ENCODE measurements at places on chromosomes 4 and X.

DNA sequence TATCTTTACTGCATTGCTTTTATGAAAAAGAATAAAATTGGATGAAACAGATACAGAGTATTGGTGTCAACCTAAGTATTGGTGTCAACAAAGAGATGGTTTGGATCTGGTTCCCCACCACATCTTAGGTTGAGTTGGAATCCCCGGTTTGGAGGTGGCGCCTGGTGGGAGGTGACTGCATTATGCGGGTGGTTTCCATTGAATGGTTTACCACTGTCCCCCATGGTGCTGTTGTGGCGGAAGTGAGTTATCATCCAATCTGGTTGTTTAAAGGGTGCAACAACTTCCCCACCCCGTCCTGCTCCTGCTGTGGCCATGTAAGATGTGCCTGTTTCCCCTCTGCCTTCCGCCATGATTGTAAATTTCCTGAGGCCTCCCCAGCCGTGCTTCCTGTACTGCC is 52.8 kb upstream of the CD99 start:
- DNase-seq = no peak

- no peak for DNase-seq
These were observed 76.0 kb upstream of the SRD5A3 start for GRCh38 chr4:55269995-55270394.

DNA sequence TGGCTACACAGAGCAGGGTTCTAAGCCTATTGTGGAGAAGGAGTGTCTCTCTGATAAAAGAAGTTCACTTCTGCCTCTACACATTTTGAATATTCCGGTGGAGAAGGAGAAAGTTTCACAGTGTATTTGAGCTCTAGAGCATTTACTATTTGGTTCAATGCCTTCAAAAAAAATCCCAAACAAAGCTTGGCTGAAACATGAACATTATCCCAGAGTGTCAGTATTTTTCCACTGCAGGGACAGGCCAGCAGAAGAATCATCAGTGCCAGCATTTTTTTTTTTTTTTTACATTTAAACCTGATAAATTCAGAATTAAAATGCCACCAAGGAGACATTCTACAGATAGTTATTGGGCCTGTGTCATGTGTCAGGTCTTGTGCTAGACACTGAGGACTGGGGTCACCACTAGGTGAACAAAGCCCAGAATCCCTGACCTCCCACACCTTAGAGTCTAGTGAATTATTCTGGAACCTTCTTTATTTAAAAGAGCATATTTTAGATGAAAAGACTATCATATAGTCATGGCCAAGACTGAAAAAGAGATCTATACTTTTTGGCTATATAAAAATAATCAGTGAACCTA is 48.0 kb upstream of the NAP1L5 start:
- DNase-seq = no peak

DNA sequence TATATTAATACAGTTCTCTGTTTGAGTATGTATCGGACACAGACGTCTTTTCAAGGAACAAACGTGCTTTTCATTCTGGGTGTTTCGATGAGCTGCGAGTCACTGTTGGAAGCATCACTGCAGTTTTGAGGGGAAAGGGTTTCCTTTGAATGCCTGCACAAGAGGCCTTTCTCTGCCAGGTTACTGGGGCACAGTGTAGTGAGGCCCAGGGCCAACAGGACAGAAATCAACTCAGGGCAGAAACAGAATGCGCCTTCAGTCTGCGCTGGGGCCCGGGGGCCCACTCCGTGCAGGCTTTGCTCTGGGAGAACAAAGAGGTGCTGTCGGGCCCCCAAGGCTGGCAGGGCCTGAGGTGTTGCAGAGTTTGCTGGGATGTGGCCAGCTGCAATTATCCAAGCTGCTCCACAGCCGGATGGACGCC is 2.3 kb upstream of the PPP2R3B start:
- DNase-seq = no peak

DNA sequence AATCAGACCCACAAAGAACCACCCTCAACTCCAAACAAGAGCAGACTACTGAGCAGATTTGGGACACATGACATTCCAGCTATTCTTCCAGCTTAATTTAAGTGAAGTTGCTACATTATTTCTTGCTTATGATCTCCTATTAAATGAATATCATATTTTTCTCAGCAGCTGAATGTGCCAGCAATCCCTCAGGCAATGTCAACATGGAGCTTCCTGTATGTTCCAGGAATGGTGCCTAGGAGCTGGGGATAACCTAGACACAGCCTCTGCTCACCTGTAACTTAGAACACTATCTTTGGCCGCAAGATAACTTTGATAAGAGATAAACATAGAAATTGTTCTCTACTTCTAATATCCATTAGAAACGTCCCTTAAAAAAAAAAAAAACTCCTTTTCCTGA is 274.4 kb upstream of the RASGEF1B start:
- no peak for DNase-seq

DNA sequence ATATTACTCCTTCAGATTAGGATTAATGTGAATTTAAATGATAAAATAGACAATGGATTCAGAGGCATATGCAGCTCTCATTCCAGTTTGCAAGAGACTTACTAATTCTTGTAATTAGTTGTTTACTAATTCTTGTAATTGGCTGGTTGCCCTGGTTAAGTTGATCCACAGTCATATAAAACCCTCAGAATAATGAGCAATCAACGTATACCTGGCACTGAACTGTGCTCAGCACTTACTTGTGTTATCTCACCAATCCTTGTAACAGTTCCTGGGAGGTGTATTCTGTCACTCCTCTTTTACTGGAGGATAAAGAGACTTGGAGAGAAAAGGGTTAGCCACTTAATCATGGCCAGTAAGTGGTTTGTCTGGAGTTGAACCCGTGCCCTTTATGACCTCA is 10.5 kb downstream of the HERC5 start:
- no peak for DNase-seq

DNA sequence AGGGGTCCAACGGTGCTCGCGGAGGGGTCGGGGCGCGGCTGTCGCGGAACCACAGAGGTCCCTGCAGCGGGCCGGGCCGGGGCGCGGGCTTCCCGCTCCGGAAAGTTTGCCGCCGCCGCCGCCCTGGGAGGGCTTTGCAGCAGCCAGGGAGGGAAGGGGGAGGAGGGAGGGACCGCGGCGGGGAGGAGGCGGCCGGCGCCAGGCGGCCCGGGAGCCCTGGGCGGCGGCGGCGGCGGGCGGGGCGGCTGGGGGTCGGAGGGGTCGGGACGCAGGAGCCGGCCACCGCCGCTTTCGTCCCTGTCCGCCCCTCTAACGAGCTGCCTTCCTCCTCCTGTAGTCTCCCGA is 375 bp downstream of the FGFR3 start:
- DNase-seq = no peak

DNA sequence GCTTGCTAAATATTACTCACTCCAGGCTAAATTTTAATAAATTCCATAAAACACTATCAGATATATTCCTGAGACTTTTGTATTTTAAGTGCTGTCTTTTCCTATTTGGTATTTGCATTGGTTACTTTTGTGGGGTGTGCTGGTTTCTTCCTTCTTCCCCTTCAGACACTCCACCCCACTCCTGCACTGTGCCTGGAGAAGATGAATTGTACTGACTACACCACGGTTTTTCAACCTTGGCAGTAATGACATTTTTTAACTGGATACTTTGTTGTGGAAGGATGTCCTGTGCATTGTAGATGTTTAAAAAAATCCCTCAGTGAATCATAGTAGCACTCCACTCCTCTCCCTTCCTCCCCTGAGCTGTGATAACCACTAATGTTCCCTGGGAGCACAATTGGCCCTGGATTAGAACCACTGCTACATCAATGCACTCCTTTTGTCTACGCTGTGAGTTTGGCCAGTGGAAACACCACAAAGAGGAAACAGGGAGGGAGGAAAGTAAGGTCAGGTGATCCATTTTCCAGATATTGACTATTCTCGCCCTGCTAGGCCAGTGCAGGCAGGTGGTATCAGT is 36.3 kb downstream of the SNCA start:
- DNase-seq = no peak

GRCh38 chr4:72951628-72952027 is 117.9 kb downstream of the COX18 start:
- no peak for DNase-seq

GRCh38 chr4:3835527-3836405 is 69.6 kb downstream of the ADRA2C start:
- DNase-seq = no peak

DNA sequence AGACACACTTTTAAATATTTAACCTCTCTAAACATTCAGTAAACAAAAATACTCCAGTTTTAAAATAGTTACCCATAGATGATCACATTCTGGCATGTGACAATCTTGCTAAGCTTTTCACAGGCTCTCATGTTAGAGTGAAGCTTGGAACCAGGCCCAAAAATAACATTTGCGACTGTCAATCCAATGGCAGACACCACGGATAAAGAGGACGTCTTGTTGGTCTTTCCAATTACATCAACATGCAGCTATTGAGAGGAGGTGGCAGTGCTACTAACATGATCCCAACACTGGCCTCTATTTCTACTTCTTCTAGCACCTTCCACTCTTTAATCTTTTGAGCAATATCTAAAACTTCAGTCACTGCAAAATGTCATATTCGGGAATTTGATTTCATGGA is 970.8 kb upstream of the TENM3 start:
- DNase-seq = no peak

- DNase-seq = no peak
These were observed 43.4 kb downstream of the ADRA2C start for GRCh38 chr4:3809451-3810110.

DNA sequence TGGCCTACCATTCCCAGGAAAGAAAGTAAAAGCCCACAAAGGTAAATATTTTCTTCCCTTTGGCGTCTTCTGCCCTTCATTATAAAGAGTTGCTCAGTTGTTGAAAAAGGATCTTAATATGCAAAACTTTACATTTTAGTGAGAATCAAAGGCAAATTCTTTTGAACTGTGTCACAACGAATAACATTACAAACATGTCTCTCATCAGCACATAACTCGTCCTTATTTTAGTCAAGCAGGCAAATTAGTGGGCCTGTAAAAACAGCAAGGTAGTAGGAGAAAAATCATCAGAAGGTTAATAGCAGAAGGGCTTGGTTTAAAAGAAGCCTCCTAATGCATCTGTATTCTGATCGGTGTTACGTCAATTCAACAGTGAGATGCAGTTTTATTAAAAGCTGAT is 647.3 kb upstream of the DIPK2B start:
- DNase-seq = no peak

- DNase-seq = no peak
These were observed 21.2 kb downstream of the USP17L30 start for GRCh38 chr4:9384126-9384525.

DNA sequence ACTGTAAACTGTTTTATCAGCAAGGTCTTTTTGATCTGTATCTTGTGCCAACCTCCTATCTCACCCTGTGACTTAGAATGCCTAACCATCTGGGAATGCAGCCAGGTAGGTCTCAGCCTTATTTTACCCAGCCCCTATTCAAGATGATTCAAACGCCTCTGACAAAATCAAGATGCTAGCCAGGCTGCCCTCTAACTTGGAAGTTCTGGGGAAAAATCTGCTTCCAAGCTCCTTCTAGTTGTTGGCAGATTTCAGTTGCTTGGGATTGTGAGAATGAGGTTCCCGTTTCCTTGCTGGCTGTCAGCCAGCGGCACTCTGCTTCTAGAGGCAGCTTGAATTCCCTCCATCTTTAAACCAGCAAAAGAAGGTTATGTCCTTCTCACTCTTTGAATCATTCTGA is 34.7 kb downstream of the LUZP4 start:
- no peak for DNase-seq

DNA sequence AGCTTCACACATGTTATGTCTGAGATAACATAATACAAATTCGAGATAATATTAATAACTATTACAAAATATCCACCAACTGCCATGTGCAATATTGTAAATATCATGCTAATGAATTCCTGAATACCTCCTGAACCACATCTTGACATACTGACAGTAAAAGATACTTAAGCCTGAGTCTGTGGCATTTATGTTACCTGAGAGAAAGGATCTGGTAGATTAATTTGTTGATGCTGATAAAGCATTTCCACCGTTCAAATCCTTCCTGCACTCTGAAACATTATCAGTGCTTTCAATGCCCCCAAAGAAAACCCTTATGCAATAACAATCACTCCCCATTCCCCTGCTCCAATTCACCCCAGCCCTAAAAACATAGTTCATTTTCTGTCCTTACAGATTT is 38.8 kb upstream of the ADGRA3 start:
- DNase-seq = no peak

GRCh38 chr4:150004481-150004880 is 73.8 kb upstream of the DCLK2 start:
- DNase-seq = no peak

DNA sequence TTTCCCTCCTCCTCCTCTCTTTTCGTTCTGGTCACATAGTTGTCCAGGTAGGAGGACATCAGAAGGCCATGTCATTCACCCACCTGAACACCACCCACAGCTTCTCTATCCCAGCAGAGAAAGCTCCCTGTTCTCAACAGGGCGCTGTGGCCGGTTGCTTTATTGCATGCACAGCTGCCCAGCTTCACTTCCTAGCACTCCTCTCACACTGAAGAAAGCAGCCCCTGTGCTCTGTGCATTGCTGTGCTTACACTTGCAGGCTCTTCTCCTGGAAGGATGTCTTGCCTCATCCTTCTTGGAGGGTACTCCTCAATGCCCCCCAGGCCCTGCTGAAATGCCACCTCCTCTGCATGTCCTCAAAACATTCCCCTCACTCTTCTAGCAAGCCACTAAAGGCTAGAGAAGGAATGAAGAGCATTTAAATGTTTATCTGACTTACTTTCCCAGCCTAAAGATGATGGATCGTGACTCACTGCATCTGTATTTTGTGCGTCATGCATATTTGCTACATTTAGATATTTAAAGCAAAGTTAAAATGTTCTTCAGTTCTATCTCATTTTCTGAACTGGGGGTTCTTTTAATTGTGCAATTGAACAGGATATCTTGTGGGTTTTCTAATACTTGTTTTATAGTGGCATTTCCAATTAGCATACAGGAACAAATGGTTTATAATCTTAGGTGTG is 186.4 kb upstream of the PUDP start:
- DNase-seq = no peak

DNA sequence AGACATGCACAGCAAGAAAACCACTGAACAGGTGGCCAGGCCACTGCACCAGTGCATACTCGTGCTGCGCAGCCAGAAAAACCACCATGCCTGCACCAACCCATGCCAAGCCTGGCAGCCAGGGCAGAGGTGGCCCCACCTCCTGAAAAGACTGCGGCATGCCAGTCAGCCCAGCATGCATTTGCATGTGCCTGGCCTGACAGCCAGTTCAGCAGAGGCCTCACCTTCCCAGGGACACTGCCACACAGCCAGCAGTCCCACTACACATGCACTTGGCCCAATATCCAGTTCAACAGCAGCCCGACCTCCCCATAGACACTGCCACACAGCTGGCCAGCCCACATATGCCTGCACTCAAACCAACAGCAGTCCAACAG is 43.5 kb upstream of the DDX60 start:
- no peak for DNase-seq
